NCI-H526 (cell line): ENCODE measurements at places on chromosomes 4 and X.

DNA sequence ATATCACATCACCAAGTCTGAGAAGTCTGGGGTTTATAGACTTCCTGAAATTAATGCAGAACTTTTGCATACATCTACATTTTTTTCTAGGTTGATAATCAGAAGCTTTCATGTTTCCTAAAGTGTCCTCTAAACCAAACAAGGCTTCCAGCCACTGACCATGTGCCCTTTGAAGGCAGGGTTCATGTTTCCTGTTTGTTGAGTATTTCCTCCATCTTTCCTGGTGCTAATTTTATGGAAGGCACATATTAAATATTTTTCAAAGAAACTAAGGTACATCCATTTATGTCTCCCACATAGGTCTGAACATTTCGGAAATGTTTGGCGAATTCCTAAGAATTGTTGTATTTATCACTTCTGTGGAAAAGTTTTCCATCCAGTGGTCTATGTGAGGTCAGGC, 5.6 kb downstream of the GALNT7 start:
- DNase-seq = no peak

- DNase-seq = no peak
Observed at GRCh38 chr4:15343581-15343980, 84.3 kb upstream of the C1QTNF7 start.

- no peak for DNase-seq
Observed at GRCh38 chr4:190020790-190021717, 6.0 kb downstream of the FRG2 start.

DNA sequence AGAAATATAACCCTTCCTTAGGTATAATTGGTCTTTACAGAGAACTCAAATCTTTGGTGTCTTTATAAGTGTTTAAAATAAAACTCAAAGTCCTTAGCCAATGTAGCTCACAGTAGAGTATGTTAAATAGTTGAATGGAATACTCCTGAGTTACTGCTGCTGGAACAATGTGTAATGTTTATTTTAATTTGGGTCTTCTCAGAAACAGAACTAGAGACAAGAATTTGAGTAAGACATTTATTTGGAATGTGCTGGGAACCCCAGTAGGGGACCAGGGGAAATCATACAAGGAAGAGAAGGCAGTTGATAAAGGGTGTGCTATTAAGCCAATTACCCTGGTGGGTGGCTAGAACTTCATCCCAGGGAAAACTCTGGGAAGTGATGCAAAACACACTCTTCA, 240.4 kb upstream of the LDB2 start:
- DNase-seq = no peak

DNA sequence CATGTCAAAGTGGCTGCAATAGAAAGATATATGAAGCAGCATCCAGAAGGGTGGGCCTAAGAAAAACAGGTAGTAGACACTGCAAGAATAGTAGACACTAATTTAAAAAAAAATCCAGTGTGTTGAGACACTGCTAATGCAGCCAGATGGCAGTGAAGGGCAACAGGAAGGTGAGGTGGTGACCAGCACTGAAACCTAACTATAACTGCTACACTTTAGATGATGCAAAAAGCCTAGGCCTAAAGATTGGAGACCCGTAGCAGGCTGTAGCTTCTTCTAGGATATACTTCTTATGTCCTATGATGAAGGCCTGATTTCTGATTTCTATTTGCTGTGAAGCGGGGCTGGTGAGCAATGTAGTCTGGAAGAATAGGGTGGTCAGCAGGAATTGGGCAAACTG, 38.7 kb upstream of the SH3KBP1 start:
- DNase-seq = no peak

DNA sequence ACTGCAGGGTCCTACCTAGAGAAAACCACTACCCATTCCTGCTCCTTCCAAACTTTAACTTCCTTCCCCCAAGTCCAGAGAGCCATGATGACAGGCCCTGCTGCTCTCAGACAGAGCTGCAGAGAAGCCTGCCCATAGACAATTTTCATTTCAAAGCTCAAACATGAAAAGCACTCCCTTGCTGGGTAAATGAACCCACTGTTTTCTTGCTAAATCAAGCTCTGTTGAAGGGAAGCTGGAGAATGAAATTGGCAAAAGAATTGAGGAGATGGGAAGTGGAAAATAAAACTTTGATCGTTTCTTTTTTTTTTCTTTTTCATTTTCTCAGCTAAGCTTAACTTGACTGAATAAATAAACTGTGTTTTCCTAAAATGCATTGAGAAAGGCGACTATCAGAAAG, 331.1 kb upstream of the CPEB2 start:
- DNase-seq = no peak

- no peak for DNase-seq
Observed at GRCh38 chr4:76955182-76955581, 5.6 kb downstream of the SEPTIN11 start.

GRCh38 chr4:185773419-185773818, 38.6 kb downstream of the SORBS2 start:
- no peak for DNase-seq

DNA sequence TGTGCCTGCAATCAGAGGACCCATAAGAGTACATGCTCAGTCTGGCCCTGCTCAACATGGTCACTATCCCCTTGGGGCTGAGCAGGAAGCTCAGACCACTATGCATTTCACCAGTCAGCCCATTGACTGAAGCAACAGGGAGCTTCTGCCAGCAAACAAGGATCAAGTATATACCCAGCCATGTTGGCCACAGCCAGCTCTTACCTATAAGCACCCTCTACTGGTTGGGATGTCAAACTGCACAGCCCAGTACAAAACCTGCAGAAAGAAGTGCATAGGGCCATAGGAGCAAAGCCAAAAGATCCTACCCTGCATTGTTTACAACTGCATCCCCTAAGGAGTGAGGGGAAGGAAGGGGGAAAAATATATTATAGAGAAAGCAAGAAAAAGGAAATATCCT, 214.4 kb upstream of the CPEB2 start:
- no peak for DNase-seq

DNA sequence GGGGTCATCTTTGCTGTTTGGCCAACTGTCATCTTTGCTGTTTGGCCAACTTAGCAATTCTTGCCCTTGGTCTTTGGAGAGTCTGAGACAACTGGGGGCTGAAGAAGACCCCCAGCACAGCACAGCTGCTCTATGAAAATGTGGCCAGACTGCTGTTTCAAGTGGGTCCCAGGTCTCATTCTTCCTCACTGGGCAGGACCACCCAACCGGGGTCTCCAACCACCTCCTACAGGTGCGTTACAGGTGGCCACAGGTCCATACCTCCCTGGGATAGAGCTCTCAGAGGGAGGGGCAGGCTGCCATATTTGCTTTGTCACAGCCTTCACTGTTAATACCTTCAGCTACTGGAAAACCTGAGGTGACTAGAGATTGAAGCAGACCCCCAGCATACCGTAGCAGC, 82.1 kb upstream of the TCEAL2 start:
- no peak for DNase-seq

GRCh38 chrX:33434256-33435092, 223.1 kb upstream of the DMD start:
- DNase-seq = peak; percentile 74

GRCh38 chrX:124033821-124034220, 72.3 kb downstream of the STAG2 start:
- DNase-seq = no peak

GRCh38 chrX:13697976-13698375, 9.0 kb downstream of the RAB9A start:
- DNase-seq = no peak

DNA sequence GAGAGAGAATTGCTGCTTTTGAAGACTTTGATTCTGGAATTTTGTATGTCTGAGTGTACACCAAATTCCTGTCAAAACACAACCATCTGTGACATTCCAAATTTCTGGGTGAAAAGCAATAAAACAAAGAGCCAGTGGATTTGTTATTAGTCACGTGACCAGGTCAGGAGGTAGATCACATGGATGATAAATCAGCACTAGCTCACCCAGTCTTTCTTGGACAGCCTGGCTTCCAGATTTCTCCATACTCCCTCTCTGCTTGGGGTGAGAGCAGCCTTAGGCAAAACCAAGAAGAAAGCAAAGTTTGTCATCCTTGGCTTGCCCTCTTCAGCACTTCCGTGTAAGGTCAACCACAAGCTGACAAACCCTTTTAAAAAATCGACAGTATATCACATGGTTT, 194.2 kb downstream of the CLCN4 start:
- no peak for DNase-seq

DNA sequence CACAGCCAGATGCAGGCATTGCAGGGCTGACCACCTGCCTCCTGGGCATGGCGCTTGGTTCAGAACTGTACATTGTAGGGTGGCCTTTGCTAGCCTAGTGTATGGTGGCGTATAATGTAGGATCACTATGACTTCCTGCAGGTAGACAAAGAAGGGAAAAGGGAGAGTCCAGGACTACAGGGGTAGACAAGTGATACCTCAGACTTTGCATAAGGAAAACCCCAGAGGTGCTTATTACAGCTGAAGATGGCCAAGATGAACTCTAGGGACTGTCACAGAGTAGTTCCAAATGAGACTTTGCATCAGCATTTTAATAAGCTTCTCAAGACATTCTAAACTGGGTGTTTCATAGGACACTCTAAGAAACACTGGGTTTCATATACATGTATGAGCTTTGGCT, 116.4 kb upstream of the PUDP start:
- DNase-seq = no peak

- no peak for DNase-seq
Observed at GRCh38 chr4:7711307-7711963, 228.2 kb downstream of the AFAP1 start.

DNA sequence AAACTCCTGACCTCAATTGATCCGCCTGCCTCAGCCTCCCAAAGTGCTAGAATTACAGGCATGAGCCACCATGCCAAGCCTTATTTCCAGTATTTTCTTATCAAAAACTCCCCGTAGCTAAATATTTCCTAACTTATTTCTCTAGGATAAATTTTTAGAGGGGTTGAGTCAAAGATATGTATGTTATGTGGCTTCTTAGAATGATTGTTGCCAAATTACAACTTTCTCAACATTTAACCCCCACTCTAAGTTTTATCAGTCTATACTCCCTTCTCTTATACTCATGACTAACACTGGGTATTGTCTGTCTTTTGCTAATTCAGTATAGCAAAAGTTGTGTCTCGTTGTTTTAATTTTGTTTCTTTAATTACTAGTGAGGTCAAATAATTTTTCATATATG, 187.7 kb upstream of the LNX1 start:
- DNase-seq = no peak

GRCh38 chr4:174697202-174697601, 131.8 kb downstream of the GLRA3 start:
- no peak for DNase-seq

DNA sequence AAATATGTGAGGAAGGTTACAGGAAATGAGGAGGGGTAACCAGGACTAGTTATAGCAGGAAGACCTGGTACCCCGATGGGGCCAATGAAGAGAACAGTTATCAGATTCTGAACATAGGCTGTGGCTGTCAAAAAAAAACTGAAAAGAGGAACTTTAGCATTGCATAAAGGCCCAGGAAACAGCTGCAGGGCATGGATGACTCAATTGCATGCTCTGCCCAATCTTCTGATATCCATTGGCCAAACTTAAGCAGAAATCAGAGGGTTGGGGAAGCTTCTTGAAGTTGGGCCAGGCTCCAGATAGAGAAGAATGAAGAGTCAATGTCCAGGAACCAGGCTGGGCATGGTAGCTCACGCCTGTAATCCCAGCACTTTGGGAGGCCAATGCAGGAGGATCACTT, 1222.4 kb upstream of the PRKX start:
- no peak for DNase-seq

- peak; percentile 91 for DNase-seq
Observed at GRCh38 chrX:10620121-10620699, at the start of gene MID1. Gene MID1, minus strand, starts transcription at chrX:10620585. Its CDS starts 53,038 bp downstream, at chrX:10567547.

GRCh38 chrX:115350711-115351381, 61.3 kb downstream of the LUZP4 start:
- DNase-seq = no peak

DNA sequence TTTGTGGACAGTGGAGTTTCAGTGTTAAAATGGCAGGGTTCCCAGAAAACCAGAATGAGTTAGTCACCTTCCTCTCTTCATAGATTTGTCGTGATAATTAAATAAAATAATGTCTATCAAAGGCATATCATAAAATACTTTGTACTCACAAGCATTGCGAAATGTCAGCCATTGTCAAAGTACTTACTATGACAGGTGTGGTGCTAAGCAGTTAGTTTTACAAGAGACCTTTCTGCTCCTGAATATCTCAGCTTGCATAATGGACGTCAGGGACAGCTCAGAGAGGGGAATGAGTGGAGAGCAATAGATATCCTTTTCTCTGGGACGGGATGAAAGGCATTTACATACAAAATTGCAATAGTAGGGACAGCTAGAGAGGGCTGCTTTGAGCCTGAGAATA, 560.9 kb downstream of the KCNIP4 start:
- no peak for DNase-seq

- DNase-seq = peak; percentile 49
Observed at GRCh38 chr4:6493658-6494304, 21.4 kb upstream of the PPP2R2C start.

DNA sequence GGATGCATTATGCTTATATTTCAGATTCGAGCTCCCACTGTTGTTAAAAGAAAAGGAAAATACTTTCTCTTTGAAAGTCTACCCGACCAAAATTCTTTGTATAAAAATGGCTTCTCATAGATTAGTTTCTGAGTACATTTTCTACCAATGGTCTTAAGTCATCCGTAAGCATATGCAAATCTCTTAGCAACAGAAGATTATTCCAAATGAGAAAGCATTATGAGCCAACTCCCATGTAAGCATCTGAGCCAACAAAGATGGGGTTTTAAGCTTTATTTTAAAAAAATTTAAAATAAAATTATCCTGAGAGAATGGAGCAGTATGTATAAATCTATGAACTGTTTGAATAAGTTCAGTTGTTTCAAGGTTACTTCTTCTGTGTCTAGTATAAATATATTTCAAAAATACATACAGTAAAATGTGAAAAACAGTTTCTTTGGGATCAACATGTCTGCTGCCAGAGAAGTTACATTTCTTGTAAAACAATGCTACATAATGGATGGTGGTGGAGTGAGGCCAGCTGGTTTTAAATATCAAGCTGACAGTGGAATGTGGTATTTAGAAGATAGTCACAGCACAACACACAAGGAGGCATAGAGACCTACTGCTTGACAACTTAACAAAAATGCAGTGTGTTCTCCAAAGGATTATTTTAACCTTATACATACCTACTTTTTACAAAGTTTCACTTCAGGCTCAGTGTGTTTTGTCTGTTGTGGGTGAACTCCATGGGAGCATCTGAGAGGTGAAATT, 199.5 kb upstream of the DIPK2B start:
- no peak for DNase-seq

DNA sequence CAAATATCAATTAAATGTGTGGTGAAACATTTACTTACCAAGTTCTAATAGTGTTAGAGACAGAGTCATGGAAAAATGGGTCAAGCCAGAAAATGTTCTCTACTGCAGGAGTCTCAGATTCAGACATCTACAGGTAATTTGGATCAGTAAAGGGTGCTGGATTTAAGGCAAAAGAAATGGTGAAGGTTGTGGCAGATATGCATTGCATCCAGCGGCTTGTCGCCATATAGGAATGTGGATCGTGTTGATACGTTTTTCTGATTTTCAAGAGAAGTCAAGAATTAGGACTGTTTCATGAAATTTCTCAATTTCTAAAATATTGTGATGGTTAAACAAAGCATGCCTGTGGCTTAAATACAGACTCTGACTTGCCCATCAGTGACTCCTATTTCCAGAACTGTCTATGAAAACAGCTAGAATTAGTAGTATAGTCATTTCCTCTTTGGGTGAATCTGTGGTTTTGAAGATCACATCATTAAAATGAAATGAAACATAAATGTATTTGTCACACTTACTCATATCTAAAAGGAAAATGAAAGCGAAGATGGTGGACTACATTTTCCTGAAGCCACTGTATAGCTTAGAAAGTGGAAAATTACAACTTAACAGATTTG, 110.1 kb upstream of the VEGFC start:
- DNase-seq = no peak

- DNase-seq = no peak
Observed at GRCh38 chr4:140234697-140235060, 80.7 kb upstream of the MAML3 start.
